ENCODE measurements at places on chromosomes 7 and 10.

DNA sequence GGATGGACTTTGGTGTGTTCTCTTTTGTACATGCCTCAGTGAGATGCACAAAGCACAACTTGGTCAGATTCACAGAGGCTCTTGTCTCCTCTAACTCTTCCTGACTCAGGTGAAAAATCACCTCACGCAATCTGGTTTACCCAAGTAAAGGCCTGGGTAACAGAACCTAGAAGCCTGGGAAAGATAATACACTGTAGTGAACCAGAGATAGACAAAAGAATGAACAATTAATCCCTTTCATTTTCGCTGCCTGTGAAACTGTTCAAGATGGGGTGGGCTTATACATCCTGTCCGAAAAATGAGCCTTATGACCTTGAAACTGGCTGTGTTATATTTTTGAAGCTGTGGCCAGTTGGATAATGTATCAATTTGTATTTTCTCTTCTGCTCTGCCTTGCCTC lies 678.9 kb upstream of the TEX47 start:
- no peak for DNase-seq

DNA sequence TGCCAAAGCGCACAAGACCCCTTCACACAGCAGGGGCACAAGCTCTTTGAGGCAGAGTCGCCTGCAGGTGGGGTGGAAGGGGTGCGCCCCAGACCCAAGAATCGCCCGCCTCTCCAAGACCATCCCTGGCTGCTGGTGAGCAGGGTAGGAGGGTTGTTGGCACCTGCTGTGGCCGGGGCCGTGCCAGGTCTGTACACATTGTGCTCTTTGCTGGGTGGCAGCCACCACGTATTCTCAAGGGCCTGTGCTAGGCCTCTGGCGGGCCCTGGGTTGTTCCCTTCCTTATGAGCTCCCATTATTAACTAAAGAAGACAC lies 84.4 kb downstream of the LHPP start:
- DNase-seq: no peak

GRCh38 chr10:4545062-4545461 lies 280.9 kb upstream of the AKR1E2 start:
- DNase-seq: no peak

DNA sequence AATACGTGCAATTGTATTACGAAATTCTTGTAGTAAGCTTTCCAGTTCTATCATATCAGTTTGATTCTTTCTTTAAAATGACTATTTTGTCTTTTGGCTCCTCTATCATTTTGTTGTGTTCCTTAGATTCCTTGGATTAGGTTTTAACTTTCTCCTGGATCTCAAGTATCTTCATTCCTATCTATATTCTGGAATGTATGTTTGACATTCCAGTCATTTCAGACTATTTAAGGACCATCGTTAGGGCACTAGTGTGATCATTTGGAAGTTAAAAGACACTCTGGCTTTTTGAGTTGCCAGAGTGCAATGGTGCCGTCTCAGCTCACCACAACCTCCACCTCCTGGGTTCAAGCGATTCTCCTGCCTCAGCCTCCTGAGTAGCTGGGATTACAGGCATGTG lies 45.7 kb upstream of the SFTPD start:
- DNase-seq: no peak

DNA sequence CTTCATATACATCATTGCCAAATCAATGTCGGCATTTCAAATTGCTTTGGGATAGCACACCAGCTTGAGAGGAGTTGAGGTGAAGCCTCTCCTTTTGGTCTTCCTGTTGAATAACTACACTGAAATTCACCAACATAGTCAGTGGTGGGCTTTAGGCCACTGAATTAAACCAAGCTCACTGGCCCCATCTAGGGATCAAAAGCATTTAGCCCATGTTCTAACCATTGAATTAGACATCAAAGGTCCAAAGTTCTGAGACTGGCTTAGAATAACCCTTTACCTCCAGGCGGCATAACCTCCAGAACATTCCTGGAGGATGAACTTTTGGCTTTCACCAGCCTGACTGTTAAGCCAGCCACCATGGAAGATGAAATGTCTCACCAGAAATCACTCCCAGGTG lies 54.6 kb downstream of the BPGM start:
- no peak for DNase-seq

GRCh38 chr7:66256281-66256680 lies 51.1 kb downstream of the TPST1 start:
- DNase-seq: no peak

DNA sequence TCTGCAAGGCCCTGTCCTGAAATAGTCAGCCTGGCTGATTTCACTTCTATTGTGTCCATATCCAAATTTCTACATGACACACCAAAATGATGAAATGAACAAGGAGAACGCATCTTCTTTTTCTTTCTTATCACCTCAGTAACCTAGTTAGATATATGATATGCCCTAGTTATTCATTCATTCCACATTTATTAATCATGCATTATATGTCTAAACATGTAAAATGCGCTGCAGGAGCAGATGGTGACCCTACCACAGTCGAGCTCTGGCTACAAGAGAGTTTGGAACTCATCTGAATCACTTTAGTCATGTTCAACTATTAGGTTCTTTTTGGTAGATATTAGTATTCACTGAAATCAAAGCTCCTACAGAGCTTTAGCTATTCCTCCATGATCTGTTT lies 31.8 kb upstream of the VPS41 start:
- no peak for DNase-seq

- DNase-seq: no peak
Observed at GRCh38 chr7:130141884-130142653, 63.1 kb downstream of the TMEM209 start.

GRCh38 chr7:111006040-111006439 lies 84.9 kb upstream of the LRRN3 start:
- no peak for DNase-seq

- no peak for DNase-seq
Observed at GRCh38 chr10:110858297-110858934, 13.3 kb upstream of the PDCD4 start.

DNA sequence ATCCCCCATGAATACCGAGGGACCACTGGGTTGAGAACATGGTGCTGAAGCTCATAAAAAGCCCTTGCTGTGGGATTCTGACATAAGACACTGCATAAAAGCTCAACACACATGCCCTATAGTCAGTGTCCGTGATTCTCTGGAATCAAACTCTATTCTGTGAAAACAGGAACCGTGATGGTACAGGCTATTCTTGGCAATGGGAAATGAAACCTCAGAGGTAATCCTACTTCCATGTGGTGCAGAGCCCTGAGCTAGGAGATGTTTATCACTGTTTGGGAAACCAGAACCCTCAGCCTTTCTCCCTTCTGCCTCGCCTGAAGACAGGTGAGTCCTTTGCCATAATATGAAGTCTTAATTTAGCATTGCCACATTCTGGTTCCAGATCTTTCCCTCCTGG lies 80.8 kb upstream of the PRSS1 start:
- no peak for DNase-seq

DNA sequence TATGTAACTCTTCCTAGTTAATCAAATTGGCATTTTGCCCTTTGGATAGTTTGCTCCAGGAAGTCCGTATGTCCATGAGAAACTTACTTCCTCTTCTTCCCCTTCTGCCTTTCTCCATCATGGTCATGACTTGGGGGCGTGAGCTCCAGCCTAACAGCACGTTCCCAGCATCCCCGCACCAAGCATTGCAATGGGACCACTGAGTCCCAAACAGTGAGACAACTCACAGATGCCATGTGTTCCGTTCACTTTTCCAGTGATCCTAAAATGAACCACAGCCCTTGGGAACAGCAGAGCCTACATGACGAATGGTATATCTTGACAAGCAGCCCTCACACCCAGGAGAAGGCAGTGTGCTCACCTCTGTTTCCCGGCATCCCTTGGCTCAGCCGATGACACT lies 10.7 kb downstream of the BTBD16 start:
- DNase-seq: no peak

DNA sequence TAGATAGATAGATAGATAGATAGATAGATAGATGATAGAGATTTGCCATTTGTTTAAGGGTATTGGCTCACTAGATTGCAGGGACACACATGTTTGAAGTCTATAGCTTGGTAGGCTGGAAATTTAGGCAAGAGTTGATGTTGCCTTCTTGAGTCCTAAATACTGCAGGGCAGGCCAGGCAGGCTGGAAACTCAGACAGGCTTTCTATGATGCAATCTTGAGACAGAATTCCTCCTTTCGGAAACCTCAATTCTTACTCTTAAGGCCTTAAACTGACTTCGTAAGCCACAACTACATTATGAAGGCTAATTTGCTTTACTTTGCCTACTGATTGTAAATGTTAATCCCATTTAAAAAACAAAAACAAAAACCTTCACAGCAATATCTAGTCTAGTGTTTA lies 322.9 kb upstream of the AKR1E2 start:
- no peak for DNase-seq

- no peak for DNase-seq
Observed at GRCh38 chr7:129317450-129317849, 92.6 kb downstream of the AHCYL2 start.

DNA sequence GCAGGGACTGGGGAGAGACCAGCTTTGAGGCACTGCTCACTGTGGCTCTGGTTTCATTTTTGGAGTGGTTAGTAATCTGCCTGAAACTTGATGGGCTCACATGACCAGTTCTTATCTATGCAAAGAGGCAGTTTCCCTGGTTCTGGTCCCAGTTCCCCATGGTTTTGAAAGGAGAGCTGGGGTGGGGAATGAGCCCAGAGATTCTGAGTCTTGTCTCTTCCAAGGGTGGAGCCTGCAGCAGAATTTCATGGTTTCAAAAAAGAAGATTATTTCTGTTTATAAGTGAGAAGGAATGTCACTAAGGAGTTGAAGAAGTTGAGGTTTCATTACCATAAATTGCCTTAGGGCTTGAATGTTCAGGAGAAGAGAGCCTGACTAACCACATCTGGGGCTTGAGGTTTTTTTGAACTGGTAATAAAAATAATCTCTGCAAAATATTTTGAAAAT lies 190.2 kb upstream of the HABP2 start:
- DNase-seq: no peak

GRCh38 chr10:28686835-28687682 lies 9.7 kb downstream of the BAMBI start:
- DNase-seq: no peak

GRCh38 chr10:131803860-131804425 lies 96.9 kb upstream of the PPP2R2D start:
- no peak for DNase-seq

DNA sequence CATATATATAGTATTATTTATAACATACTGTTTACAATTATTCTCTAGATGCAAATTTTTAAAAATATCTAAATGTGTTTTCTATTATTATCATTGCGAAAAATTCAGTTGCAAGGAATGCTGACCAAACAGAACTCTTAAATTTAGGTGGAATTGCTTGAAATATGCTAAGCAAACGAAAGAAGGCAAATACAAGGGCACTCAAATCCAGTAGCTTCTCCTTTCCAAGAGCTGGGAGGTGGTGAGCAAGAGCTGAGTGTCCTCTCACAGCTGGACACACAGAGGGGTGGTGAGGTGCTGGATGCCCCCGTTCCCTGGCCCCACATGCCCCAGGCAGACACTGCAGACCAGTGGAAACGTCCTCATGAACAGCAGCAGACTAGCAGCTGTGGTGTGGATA lies 166.0 kb downstream of the TAX1BP1 start:
- no peak for DNase-seq

DNA sequence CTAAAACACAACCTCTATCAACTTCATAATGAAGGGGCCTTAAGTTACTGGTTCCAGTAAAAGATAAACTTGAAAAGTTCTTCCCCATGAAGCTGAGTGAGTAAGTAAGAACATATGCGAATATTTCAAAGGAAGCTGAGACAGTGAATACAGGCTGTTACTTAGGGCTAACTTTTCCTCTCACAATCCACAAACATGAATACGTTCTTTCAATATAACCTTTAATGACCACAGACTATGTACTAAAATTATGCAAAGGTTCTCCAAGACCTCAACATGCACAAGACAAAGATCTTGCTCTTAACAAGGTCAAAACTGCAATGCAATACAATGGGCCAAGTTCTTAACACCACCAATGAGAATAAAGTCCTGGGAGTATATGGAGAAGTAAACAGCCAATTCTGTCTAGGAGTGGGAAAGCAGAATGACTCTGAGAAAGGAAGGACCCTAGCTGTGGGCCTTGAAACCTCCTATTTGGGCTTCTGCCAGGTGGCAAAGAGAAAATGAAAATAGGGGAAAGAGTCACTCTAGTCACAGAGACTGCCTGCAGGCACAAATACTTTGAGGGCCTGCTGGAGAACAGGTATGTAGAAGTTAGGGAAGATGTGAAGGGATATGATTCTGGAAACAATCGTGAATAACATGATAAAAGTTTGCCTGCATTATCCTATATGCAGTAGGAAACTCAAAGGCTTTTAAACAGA lies 43.7 kb downstream of the OSBPL3 start:
- DNase-seq: no peak

DNA sequence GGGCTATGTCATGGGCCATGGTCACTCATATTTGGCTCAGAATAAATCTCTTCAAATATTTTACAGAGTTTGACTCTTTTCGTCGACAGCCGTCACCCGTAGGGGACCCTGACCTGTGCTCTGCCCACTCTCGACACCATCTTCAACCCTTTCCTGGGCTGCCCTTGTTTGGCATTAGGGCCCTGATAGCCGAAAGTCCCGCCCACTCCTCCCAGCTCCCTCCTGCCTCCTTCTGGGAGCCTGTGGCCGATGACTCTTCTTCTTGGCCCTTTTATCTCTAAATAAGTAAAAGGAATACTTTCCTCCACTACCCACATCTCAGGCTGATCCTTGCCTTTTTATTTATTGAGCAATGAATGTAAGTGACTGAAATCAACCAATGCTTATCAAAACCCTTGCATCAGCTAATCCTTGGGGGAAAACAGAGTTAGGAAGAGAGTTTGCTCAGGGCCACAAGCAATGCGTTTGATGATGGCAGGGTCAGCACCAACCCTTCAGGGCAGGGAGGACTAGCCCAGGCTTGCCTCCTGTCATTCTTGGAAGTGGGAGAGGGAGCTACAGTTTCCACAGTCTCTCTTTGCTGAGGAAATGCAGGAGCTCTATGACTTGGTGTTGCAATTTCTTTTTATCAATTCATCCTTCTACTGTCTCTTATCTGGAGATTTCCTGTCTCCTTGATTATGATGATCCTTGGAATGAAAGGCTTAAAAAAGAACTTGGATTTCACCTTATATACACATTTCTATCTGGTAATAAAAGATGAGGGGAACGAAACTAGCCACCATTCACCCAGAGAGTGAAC lies 218.2 kb upstream of the PODXL start:
- DNase-seq: no peak

GRCh38 chr7:134034652-134035051 lies 92.5 kb upstream of the LRGUK start:
- DNase-seq: no peak

GRCh38 chr7:28037220-28038010 lies 143.2 kb downstream of the JAZF1 start:
- DNase-seq: no peak

Measured in CD4-positive, alpha-beta memory T cell (primary cell).